ENCODE measurements at places on chromosomes 12 and 14.

GRCh38 chr12:15527201-15528080, 205.1 kb downstream of the PTPRO start:
- no peak for DNase-seq

DNA sequence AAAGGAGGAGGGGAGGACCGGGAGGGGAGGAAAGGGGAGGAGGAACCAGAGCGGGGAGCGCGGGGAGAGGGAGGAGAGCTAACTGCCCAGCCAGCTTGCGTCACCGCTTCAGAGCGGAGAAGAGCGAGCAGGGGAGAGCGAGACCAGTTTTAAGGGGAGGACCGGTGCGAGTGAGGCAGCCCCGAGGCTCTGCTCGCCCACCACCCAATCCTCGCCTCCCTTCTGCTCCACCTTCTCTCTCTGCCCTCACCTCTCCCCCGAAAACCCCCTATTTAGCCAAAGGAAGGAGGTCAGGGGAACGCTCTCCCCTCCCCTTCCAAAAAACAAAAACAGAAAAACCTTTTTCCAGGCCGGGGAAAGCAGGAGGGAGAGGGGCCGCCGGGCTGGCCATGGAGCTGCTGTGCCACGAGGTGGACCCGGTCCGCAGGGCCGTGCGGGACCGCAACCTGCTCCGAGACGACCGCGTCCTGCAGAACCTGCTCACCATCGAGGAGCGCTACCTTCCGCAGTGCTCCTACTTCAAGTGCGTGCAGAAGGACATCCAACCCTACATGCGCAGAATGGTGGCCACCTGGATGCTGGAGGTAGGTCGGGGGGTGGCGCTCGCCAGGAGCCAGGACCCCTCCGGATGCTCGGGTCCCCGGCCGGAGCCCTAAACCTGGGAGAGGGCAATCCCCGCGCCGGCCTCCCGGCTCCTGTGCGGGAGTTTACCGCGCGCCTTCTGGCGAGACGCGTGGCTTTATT, at the start of gene CCND2:
CCND2 (plus strand) TSS at position 111 of the 744 bp plus-strand sequence; CDS start at position 390, 279 bp downstream.
- DNase-seq = peak; percentile 54

DNA sequence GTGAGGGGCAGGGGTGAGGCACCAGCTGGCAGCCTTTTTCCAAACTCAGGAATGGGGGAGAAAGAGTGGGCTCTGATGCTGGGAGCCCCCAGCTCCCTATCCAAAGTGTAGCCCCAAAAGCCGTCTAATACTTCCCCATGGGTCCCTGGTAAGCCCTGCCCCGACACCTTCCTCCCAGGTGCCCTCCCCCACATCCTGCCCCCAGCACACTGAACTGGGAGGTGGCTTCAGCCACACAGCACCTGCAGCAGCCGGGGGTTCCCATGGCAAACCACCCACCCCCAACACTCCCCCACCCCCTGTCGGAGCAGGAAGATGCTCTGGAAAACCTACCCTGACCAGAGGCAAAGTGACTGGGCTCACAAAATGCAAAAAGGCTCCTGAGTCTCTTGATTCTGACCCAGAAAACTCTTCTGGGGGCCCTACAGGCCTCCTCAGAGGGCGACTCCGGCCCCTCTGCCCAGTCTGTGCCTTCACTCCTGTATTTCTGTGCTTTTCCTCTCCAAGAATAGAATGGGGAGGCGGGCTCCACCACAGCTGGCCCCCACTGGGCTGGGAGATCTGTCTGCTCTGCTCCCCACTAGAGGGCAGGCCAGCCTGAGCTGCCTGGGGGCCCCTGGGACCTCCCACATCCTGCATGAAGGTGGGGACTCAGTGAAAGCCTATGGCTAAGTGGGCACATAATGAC, 81.6 kb downstream of the ITPK1 start:
- peak; percentile 30 for DNase-seq

GRCh38 chr12:27015730-27016076, 1.5 kb upstream of the TM7SF3 start:
- DNase-seq = peak; percentile 68

GRCh38 chr14:35438910-35439713, 34.6 kb upstream of the NFKBIA start:
- no peak for DNase-seq

DNA sequence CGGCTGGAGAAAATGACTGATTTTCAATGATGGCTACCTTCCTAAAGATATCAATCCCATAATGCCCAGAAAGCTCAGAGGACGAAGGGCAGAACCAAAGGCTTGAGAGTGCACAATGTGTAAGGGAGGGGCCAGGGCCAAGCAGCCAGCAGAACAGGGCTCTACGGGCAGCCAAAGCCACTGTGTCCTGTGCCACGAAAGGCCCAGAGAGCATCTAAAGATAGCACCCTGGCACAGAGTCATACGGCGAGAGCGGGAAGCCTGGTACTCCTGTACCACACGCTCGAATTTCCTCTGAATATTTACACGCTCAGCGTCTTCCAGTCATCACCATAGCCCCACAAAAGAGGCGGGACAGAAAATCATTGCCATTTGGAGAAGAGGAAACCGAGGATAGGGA, 39.5 kb downstream of the PRMT8 start:
- DNase-seq = no peak

DNA sequence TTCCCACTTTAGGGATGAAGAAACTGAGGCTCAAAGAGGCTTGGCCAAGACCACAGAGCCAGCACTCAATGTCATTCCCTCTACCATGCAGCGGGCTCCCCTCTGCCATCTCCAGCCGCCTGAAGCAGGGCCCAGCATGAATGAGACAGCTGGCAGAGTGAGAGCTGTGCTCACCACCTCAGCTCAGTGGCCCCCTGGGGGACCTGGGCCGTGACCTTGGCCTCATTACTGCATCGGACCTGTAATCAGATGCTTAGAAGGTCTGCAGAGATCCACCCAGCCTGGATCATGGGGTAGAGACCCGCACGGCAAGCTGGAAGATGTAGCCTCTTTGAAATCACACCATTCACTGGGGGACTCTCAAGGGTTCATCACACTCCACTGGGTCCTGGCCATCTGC, 22.7 kb upstream of the CORO1C start:
- no peak for DNase-seq

- no peak for DNase-seq
Measured at GRCh38 chr14:21475767-21476522, 814 bp downstream of the RAB2B start.

DNA sequence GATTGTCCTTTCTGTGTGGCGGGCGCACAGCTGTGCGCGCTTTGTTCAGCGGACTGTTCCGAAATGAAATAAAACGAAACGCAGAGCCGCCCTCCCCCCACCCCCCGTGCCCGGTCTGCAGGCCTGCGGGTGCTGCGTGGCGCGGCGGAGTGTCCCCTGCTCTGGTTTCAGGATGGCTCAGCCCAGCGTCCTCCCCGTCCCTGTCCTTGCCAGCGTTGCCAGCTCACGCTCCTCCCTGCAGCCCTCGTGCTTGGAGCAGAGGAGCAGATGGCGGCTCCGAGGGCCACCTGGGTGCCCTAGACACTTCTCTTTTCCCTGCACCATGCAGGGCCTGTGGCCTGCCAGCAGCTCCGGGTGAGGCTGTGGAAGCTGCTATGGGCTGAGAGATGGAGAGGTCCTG, 17.5 kb upstream of the BEGAIN start:
- DNase-seq = no peak

DNA sequence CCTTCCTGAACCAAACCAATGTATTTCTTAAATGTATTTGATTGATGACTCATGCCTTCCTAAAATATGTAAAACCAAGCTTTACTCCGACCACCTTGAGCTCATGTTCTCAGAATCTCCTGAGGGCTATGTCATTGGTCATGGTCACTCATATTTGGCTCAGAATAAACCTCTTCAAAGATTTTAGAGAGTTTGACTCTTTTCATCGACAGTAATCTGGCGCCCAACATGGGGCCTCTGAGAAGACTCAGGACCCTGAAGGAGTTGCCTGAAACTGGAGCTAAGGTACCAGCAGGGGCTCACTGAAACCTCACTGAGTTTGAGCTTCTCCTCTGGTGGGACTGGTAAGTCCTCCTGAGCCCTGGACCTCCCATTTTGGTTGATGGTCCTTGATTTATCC, 17.2 kb upstream of the PSMC1 start:
- DNase-seq = no peak
